G401 (cell line): ENCODE measurements at places on chromosomes 1 and 21. TPM values are rescaled to one million over a fixed set of nuclear protein-coding genes. Genes with fewer than 3 reads are reported as not detected.

DNA sequence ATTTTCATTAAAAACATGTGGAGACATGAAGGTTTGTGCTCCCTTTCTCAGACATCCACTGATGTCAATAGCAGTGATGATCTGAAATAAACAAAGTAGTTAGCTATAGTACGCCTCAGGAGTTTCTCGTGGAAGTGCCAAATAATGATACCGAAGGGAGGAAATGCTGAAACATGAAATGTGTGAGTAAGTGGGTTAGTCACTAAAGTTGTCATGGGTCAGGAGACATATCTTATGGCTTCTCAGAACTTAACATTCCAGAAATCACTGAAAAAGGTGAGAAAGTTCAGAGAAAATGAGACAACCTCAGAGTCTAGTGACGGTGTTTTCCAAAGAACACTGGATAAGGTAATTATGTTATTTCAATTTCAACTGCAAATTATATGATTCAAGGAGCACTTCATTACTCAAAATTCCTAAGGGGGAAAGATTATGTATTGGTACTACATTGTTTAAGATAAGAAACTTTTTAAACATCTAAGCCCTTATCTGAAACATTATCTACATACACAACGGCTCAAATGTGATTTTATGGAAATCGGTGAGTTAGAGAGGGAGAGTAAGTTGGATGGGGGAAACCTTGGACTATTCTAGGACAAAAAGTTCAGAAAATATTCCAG, 20.6 kb downstream of the NIBAN1 start:
- no peak for DNase-seq

GRCh38 chr1:156155756-156156510, 2.5 kb downstream of the SEMA4A start:
- DNase-seq, result no peak

TEDDM1 gene
- total RNA-seq, result not detected in 2 replicates

- DNase-seq, result no peak
Observed at GRCh38 chr1:227893949-227894721, 53.6 kb downstream of the WNT9A start.

GRCh38 chr1:241842565-241842964, 5.4 kb upstream of the EXO1 start:
- DNase-seq, result no peak

SLC2A5 gene
- total RNA-seq, result 0.64 TPM in 1 of 2 replicates, not detected in the other

TNFSF18 gene
- total RNA-seq, result not detected in 2 replicates

- DNase-seq, result no peak
Observed at GRCh38 chr1:46495778-46496177, 6.1 kb downstream of the DMBX1 start.

GRCh38 chr1:219928791-219929118, 398 bp upstream of the SLC30A10 start:
- no peak for DNase-seq

WNT2B gene
- total RNA-seq, result 14.6 and 17.3 TPM in 2 replicates

GRCh38 chr1:158019171-158019868, 25.9 kb downstream of the KIRREL1 start:
- DNase-seq, result peak; percentile 60

DNA sequence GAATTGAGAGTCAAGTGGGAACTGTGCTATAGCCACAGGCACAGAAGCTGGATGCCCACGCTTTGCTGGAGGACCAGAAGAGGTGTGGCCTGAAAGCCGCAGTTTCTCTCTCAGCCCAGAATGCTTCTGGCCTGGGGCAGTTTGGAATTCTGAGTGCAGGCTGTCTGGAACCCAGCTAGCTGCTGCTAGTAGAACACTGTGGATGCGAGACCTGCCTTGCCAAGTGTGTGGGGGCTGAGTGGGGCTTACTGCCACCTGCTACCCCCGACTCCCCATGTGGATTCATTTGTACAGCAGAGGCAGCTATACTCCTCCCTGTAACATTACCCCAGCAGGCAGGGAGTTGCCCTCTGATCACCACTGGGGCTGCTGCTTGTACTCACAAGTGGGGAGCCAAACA, 12.2 kb downstream of the ADAMTS1 start:
- DNase-seq, result no peak

- no peak for DNase-seq
Observed at GRCh38 chr1:209829716-209830115, 1.9 kb downstream of the UTP25 start.

DNA sequence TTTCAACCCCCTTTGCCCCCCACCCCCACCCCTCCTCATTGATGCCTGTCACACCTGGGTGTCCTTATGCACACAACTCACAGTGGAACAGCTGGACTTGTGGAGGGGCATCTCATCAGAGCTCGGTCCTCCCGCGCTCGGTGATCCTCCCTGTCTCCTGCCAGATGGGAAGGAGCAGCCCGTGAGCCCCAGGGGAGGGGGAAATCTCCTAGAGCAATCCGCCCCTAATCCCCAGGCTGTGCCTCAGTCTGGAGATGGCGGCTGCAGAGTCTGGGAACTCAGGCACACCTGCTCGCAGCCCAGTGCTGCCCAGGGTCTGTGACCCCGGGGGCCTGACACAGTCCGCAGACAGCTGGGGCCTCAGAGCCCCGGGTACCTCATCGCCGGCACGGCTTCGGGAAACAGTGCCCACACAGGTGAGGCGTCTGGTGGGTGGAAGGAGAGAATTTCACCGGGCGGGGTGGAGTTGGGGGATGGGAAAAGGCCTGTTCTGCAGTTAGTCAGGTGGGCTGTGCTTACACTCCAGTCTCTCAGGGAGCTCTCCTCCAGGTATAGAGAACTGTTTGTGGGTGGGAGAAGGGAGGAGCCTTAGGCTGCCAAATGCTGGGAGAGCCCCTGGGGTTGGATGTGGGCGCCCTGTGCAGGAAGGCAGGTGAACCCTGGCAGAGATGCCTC, 29.3 kb downstream of the TMCC2 start:
- DNase-seq, result no peak

NR0B2 gene
- total RNA-seq, result not detected in 2 replicates

SON gene
- total RNA-seq, result 90.8 and 253 TPM in 2 replicates

DNA sequence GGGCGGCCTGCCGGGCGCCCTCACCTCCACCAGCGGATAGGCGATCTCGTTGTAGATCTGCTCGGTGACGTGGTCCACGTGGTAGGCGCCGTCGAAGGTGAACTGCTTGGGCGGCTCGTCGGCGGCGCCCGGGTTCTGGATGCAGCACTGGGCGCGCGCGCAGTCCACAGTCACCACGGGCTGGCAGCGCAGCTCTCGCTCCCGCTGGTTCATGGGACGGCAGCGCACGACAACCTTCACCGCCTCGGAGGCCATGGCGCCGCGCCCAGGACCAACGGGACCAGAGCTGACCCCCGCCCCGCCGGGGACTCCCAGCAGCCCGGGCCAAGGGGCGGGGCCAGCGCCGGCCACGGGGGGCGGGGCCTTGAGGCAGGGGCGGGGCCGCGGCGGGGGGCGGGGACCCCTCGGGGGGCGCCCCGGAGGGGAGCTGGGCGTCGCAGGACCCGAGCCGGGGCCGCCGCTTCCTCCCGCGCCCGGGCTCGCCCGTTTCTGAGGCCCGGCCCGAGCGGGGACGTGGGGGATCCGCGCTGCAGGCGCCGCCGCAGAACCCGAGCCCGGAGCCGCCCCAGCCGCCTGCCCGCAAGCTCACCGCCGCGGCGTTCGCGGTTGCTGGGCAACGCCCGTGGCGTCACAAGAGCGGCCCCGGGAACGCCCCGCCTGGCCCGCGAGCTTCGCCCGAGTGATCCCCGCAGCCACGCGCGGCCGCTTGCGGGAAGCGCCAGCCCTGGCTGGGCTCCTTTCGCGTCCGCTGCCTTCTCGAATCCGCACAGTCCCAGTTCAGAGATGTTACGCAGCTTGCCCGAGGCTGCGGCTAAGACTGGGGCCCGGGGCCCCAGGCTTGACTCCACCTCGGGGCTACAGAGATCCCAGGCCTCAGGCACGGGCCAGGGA, at the start of gene KIF17:
Gene KIF17 (minus strand): TSS at position 556 of the 891 bp plus-strand sequence. CDS start 301 bp downstream, at position 255.
- peak; percentile 44 for DNase-seq

RNPEP gene
- total RNA-seq, result 60.2 and 79.5 TPM in 2 replicates

DMRTA2 gene
- not detected in 2 replicates for total RNA-seq

DNA sequence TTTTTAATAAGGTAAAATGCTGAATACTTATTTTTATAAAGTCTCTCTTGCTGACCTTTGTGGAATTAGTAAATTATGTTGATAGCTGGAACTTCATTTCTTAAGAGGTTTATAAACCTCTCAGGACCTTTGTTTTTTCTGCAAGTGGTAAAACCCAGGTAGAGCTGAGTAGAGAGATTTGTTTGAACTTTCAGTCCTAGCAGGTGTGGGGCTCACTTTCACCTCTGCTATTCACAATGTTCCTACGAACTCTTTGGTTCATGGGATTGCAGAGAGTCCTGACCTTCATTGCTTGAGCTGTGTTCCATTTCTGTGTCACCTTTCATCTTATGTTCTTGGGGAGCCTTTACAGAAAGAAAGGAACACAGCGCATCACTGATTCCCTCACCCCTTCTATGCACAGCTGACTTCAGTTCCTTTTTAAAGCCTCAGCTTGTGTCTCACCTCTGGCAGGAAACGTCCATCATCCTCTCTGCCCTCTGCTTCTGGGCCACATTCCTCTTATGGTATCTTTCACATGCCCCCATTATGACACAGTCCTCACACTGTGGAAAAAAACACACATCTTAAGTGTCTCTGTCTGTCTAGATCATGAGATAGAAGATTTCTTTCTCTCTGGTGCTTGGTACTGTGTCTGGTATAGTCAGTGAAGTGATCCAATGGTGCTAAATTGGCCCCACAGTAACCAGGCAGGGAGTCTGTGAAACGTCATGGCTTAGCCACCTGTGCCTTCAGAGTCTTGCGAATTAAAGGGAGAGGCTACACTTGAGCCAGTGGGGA, 262.5 kb upstream of the B3GALT2 start:
- no peak for DNase-seq

KRTAP13-2 gene
- total RNA-seq, result not detected in 2 replicates

DNA sequence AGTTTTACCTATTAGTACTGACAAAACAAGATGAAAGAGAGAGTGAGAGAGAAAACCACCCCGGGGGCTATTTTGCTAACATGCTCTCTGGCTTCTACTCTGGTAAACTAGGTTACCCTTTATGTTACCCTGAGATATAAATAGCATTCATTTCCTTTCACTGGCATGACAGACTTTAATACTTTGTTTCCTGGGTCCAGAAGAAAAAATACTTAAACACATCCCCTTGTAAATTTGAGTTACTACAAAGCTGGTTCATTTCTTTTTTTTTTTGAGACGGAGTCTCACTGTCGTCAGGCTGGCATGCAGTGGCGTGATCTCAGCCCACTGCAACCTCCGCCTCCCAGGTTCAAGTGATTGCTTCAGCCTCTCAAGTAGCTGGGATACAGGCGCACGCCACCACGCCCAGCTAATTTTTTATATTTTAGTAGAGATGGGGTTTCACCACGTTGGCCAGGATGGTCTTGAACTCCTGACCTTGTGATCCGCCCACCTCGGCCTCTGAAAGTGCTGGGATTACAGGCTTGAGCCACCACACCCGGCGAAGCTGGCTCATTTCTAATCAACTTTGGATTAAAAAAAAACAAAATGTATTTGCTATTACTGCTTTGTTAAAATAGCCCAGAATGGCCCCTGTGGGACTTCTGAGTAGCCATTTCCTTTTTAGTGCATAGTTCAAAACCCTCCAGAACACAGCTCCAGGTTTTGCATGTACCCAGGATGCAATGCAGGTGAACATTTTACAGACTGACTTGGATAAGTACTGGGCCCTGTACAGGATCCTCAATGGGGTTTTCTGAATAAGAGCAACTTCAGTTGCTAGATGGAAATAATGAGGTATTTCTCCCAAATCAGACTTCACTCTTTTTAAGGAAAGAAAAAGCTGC, 20.6 kb downstream of the INPP5B start:
- no peak for DNase-seq

TMEM222 gene
- total RNA-seq, result 38.2 and 49.1 TPM in 2 replicates

GRCh38 chr1:12014141-12014991, 4.9 kb upstream of the MIIP start:
- DNase-seq, result no peak

DNA sequence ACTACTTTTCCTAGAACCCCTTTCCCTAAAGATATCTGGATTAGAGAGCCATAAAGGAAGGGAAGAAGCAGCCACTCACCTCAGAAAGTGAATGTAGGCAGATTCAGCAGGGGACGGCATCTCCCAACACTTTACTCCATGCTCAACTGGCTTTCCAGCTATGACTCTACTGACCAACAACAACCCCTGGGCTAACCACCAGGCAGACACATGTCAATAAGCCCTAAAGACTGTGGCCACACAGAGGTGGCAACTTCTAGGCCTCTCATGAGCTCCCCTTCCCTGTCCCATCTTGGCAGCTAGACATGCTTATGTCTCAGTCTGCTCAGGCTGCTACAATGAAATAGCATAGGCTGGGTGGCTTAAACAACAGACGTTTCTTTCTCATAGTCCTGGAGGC, 214.0 kb upstream of the ZP4 start:
- DNase-seq, result no peak

WNT3A gene
- total RNA-seq, result 0.37 TPM in 1 of 2 replicates, not detected in the other

GRCh38 chr1:37764414-37764825, 500 bp downstream of the EPHA10 start:
- DNase-seq, result no peak

GRCh38 chr1:87106144-87106543, 191.7 kb downstream of the HS2ST1 start:
- no peak for DNase-seq

GRCh38 chr21:46639489-46640386, 4.3 kb downstream of the PRMT2 start:
- DNase-seq, result peak; percentile 19

CD1D gene
- total RNA-seq, result not detected in 2 replicates

HUNK gene
- 0.06 and 0.07 TPM in 2 replicates for total RNA-seq

DNA sequence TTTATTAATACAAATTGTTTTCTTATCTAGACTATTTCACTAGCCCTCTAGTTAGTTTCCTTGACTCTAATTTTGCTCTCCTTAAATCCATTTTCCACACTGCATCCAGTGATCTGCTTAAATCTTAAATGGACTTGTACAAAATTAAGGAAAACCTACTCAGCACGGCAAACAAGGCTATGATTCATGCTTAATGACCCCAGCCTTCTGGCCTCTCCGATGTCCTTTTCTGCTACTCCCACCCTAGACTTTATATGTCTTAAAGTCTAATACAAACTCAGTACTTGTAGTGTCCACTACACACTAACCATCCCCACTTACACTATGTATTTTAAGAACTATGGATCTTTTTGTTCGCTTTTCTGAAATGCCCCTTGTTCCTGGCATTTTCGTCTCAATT, 2.2 kb downstream of the TMED5 start:
- DNase-seq, result no peak

- DNase-seq, result no peak
Observed at GRCh38 chr1:159008744-159009188, 941 bp upstream of the IFI16 start.
